Activated T-helper 1 cell treated with anti-CD3 and anti-CD28 coated beads, Interleukin-2, amount 50 U/mL, for 16 hours (primary cell): ENCODE measurements at places on chromosomes 5 and 9.

- no peak for DNase-seq
Measured at GRCh38 chr5:35198075-35198474, 32.2 kb downstream of the PRLR start.

GRCh38 chr5:119220576-119221197, 135.1 kb upstream of the TNFAIP8 start:
- DNase-seq, result no peak

GRCh38 chr9:135971111-135971766, 10.1 kb upstream of the UBAC1 start:
- DNase-seq, result no peak

GRCh38 chr5:96745844-96746531, 61.8 kb downstream of the ERAP1 start:
- no peak for DNase-seq

- DNase-seq, result no peak
Measured at GRCh38 chr5:84287951-84288350, 96.7 kb downstream of the EDIL3 start.

- DNase-seq, result no peak
Measured at GRCh38 chr5:138636398-138636944, 61.3 kb upstream of the HSPA9 start.

GRCh38 chr5:151555760-151556576, 35.2 kb downstream of the FAT2 start:
- DNase-seq, result no peak

GRCh38 chr5:85868070-85868469, 749.7 kb upstream of the COX7C start:
- no peak for DNase-seq

GRCh38 chr5:8750100-8750499, 795.8 kb downstream of the SEMA5A start:
- DNase-seq, result no peak

DNA sequence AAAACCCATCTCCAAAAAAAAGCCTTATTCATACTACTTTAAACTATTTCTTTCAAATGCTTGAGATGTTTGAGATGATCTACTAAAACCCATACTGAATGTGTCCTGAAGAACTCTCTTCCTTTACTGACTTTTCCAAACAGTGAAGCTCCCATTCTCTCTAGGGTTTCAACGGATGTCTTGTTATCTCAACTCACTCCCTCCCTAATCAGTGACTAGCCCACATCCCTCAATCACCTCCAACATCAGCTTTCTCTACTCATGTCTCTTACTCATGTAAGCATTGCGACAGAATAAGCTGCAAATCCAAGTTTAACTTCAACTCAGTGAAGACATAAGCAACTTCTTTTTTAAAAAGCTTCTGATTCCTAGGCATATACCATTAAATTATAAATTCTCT, 42.1 kb downstream of the WDR41 start:
- DNase-seq, result no peak

DNA sequence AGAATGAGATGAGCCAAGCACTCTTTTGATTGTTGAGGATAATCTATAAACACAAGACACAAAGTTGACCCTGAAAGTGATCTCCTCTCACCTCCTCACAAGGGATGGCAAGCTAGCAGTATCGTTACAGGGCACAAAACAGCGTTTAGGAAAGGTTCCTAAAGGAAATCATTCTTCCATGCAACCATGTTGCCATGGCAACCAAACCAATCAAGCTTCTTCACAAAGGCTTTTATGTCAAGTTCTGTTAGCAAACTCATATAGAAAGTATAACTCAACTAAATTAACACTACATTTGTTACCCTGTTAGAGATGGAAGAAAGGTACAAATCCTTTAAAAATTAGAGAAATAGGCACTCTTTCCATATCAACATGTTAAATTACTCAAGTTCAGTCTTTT, 1016.8 kb upstream of the DMAC1 start:
- DNase-seq, result no peak

DNA sequence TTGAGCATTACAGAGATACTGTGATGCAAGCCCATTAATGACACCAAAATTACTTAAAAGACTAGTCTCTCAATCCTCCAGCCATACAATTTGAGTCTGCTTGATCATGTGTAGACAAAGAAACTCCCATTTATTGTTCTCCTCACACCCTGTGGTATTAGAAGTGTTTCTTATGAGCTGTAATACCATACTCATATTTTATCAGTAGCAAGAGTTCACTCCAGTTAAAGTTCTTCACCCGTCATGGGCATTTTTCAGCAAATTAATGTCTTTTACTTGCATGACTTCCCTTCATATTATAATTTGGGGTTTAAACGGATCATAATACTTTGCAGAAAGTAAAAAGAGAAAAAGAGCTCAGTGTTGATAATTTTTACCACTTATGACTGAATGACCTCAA, 242.9 kb downstream of the BNC2 start:
- DNase-seq, result no peak

DNA sequence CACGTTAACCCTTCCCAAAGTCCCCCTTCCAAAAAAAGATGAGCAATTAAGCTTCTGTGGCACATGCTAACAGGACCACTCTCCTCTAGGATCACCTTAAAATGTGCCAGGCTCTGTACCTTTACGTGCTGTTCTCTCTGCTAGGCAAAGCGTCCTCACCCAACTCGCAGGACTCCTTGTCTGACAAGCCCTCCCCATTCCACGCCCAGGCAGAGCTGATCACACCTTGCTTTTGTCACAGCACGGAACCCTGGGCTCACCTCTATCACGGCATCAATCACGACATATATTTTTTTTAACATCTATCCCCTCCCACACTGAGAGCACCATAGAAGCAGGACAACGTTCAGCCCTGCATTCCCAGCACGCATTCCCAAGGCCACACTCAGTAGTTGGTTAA, 47.1 kb downstream of the CDK5RAP2 start:
- no peak for DNase-seq

DNA sequence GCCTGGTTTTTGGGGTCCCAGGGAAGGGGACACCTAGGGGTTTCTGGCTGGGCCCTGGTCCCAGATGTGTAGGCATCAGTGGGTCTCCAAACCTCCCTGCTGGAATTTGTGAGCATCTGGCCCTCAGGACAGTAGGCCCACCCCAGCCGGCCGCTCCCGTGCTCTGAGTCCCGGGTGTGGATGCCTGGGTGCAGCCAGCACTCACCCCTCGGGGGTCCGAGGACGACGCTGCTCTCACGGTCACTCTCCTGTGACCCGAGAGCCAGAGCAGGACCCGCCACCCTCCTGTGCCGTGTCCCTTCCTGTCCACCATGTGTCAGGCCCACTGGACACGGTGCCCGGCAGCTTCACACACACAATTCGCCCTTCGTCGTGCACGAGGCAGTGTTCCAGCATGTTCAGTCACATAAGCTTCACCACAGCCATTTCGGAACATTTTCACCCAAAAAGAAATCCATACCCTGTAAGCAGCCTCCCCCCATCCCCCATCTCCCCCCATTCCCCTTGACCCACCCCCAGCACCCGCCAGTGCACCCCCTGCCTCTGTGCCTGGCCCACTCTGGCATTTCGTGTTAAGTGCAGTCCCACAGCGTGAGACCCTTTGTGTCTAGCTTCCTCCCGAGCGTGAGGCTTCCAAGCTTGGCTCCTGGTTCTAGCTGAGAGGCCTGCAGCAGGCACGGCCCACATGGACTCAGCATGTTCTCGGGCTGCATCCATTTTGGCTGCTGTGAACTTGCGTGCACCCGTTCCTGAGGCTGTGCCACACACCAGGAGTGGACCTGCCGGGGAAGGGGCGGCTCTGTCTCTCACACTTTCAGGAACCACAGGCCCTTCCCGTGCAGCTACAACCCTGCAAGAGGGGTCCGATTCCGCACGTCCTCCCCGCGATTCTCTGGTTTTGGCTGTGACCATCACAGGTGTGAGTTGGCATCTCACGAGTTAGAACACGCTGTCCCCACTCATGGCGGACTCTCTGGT, 40.5 kb downstream of the NKD2 start:
- no peak for DNase-seq

DNA sequence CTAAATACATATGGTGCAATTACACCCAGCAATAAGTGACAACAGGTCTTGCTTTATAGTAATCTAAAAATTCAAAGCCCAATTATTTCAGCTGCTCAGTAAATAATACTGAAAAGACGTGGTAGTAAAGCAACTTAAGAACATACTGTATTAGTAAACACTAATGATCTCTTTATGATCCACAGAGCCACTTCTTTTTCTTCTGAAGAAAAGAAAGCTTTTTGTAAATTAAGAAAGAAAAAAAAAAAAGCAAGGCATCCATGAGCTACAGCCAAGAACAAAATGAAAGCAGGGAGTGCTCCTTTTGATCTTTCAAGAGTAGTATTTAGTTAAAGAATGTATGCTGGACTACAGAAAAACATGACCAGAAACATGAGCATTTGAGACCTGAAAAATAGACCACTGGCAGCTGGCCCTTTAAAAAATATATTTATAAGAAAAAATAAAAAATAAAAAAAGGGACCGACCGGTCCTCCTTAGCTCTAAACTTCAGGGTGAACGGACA, 348.7 kb downstream of the GLIS3 start:
- no peak for DNase-seq

GRCh38 chr9:91428927-91429351, 5.3 kb upstream of the NFIL3 start:
- DNase-seq, result no peak

DNA sequence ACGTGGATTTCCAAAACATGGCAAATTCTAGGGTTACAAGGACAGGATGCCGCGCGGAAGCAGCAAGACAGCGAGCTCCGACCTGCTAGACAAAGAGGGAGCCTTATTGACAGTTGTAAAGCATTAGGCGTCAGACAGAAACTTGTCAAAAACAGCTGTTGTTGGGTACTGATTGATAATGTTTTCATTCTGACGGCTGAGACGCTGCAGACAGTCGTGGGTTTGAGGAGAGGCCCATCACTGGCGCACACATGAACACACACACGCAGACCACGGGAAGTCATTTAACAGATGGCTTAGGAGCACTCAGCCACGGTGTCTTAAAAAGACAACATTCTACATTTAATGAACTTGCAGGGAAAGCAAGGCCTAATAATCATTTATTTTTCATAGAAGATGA, 324.0 kb downstream of the NDUFS4 start:
- DNase-seq, result no peak

GRCh38 chr9:70488793-70489105, 74.3 kb upstream of the KLF9 start:
- no peak for DNase-seq

GRCh38 chr5:138103319-138103637, 19.4 kb downstream of the WNT8A start:
- no peak for DNase-seq
